ENCODE measurements at places on chromosomes 1 and 21.

DNA sequence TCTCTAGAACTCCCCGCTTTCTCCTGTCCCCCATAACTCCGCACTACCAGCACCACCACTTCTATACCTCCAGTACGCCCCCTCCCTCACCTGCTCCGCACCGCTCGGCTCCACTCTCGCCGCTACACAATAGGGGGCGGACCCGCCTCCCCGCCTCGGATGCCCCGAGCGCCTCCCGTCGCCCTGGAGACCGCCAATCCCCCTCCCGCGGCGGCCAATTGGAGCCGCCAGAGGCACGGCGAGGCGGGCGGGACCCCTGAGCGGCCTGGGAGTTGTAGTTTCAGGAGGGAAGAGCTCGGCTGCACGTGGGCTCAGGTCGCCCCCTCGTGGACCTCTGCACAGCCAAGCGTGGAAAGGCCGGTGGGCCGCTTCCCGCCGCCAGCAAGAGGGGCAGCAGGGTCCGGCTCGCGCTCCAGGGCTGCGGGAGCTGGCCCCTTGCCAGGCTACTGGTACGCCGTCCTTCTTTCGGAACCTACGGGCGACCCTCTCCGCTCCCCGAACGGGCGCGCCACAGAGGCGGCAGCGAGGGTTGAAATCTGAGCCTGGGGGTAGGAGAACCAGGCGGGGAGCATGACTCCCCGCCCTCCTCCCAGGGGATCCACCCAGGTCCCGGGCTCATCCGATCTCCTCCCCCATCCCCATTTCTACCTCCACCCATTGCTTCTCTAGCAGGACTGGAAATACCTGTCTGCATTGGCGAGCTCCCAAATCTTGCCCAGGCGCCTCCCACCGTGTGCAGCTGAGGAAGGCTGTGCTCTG lies at the start of gene IGSF9:
IGSF9 (minus strand) TSS at position 131 of the 759 bp plus-strand sequence. CDS start 2,159 bp downstream, outside the sequence.
- DNase-seq, result peak; percentile 95

DNA sequence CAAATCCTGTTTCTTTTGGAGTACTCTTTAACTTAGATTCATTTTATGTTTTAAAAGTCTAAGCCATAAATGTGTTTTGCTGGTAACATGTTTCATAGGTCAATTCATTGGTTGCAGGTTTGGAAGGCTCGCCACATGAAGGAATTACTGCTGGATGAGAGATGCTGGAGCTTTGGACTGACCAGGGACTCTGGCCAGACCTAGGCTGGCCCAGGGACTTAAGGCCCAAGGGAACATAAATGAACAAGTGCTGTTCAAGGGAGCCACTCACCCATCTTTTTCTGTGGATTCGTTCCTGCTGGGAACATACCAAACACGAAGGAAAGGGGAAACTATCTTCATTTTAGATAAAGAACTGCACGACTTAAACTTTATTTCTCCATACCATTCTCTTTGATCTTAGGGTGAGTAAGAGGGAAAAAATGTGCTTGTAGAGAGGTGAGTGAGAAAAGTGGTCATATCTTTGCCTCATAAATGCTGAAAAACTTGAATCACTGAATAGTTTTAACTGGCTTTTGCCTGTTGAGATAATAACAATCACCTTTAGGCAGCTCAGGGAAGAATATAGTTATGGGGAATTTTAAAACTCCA lies 15.3 kb upstream of the SHCBP1L start:
- DNase-seq, result no peak

- no peak for DNase-seq
Observed at GRCh38 chr1:12142141-12142823, 24.5 kb upstream of the TNFRSF1B start.

GRCh38 chr1:218810306-218810705 lies 363.4 kb upstream of the LYPLAL1 start:
- no peak for DNase-seq

DNA sequence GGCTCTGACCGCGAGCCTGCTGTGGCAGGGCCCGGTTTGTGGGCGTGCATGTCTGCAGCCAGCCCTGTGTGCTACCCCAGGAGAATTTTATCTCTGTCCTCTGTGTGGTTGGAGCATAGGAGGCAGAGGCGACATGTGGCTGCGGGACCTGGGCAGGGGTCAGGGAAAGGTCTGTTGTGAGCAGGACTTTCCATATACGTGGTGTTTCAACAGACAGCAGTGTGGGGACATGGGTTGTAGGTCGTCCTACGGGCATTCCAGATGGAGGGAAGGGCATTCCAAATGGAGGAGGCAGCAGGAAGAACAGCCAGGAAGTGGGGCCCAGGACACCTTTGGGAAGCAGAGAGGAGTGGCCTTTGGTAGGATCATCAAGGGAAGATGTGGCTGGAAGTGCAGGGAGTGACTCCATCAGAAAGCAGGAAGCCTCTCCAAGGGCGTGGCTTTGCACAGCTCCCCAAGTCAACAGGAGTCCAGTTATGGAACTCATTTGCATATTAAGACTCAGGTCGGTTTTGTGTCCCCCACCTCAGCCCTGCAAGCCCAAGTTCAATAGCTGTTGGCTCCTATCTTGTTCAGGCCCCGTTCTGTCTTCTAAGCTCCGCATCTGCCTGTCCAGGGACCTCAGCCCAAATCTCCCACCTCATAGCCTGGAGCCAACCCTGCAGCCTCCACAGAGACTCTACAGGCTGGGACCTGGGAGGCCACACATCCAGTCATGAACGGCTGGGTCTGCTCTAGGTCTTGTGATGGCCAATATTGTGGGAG lies 309.1 kb downstream of the MATN1 start:
- no peak for DNase-seq

- DNase-seq, result no peak
Observed at GRCh38 chr1:202571719-202572339, 138.4 kb downstream of the SYT2 start.

DNA sequence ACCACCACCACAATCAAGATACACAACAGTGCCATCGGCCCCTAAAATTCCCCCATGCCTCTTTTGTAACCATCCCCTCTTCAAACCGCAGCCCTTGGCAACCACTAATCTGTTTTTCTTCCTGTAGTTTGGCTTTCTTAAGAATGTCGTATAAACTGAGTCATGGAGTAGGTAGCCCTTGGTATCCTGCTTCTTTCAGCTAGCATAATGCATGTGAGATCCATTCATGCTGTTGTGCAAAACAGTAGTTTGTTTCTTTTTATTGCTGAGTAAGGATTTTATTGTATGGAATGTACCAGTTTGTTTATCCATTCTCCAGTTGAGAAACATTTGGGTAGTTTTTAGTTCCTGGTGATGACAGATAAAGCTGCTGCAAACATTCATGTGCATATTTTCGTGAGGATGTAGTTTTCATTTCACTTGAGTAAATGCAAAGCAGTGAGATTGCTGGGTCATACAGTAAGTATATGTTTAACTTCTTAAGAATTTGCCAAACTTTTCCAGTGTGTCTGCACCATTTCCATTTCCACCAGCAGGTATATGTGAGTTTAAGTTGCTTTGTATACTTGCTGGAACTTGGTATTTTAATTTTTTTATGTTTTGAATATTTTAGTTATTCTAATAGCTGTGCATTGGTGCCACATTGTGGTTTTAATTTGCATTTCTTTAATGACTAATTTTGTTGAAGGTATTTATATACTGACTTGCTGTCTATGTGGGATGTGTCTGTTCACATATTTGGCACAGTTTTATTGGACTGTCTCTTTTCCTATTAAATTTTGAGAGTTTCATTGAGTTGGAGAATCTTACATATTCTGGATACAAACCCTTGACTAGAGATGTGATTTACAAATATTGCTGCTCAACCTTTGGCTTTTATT lies 148.4 kb upstream of the MAP1LC3C start:
- DNase-seq, result no peak
